ENCODE measurements at places on chromosomes 3 and 15.

GRCh38 chr15:50192926-50193620, 11.1 kb downstream of the SLC27A2 start:
- no peak for DNase-seq

DNA sequence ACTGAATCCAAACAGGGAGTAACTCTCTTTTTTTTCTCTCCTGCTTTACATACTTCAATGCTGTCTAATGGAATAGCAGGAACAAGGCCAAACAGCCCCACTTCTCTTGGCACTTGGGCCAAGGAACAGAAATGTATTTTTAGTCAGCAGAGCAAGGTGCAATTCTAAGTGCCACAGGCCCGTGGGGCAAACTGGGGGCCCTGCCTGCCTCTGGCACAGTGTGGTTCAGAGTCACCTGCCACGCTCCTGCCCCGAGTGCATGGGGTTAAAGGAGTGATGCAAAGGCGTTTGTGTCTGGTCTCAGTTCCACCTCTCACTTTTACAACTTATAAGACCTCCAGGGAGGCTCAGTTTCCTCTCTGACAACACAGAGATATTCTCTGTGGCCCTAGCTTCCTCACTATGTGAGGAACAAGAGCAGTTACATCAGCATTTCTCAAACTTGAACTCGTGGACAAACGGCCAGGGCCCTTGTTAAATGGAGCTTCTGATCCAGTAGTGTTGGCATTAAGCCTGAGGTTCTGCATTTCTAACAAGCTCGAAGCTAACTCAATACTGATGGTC, 51.3 kb downstream of the LRIG1 start:
- no peak for DNase-seq

- no peak for DNase-seq
Observed at GRCh38 chr15:36498401-36498800, 81.0 kb upstream of the CDIN1 start.

DNA sequence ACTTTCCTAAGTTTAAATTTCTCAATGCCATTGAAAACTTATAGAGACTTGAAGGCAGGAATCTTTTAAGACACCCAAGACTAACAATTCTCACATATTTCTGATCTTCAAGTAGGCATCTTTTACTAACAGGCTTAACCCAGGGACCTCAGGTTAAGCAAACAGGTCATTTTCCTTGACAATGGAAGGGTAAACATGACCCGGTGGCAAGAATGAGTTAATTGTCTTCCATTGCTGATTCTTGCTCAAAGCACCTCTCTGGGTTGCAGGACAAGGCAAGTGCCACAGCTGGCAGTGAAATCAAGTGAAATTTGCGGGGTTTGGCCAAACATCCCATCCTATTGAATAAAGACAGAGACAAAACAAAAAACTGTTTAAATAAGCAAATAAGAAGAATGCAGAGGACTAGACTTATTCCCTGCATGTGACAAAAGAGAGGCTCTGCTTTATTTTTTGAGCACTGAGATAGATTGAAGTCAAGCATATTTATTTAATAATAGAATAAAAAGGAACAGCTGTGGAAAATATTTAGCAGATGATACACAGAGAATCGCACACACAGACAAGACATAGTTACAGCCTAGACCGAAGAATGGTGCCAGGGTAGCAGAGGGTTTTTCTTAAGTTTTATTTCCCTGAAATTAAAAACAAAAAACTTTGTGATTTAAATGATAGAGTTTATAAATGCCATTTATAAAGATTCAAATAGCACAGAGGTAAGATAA, 56.0 kb upstream of the MITF start:
- DNase-seq: no peak

DNA sequence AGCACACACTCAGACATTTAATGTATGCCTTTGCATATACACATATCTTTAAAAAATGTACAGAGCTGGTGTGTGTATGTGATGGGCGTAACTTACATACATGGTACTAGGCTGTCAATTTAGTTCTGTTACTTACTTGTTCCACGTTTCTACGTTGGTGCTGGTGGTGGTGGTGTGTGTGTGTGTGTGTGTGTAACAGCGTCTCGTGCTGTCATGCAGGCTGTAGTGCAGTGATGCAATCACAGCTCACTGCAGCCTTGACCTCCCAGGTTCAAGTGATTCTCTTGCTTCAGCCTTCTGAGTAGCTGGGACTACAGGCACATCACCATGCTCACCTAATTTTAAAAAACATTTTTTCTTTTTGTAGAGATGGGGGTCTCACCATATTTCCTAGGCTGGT, 64.2 kb downstream of the ISG20 start:
- DNase-seq: no peak

GRCh38 chr3:73114711-73115110, 53.3 kb downstream of the EBLN2 start:
- no peak for DNase-seq

DNA sequence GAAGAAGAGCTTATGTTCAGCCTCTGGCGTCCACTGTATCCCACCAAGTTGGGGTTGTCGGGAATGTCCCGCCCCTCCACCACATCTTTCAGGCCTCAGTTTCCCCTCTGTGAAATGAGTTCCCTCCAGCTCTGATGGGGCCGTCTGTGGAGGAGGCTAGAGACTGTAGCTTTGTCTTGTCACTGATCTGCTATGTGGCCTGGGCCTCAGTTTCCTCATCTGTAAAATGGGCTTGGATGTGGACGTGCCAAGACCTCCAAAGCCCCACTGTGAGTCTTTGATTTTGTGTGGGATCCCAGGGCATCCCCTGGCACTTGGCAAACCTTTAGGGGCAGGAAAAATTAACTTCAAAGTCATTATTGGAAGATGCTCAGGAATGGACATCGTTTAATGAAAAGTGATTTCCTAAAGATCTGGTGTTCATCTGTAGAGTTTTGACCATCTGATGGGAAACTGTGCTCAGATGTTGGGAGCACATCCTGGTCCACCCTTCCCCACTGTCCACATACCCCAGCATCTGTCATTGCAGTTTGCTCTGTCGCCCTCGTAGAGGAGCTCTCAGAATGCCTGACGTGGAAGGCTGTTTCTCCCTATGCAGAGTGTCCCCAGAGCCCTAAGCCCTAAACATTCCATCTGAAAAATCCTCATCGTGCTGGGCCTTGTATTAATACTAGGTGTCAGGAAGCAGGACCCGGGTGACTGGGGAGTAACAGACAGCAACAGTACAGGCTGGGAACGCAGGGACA, 28.5 kb downstream of the SLC6A6 start:
- DNase-seq: peak; percentile 18

- DNase-seq: no peak
Observed at GRCh38 chr3:111749171-111750170, 109.6 kb upstream of the PHLDB2 start.

DNA sequence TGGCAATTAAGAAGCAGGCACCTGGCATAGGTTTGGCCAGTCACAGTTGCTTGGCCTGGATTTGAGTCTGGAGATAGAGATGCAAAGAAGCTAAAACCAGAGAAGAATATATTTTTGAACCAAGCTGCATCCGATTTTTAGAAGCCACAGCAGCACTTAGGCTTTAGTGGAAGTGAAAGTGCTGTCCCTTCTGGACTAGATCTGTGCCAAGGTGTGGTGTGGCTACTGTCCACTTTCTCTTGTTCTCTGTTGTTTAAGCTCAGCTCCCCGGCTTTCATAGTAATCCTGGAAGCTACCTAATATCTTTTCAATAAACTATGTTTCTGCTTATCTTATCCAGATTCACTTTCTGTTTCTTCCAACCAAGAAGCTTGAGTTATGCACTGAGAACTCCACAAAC, 183.4 kb upstream of the THRB start:
- DNase-seq: no peak

GRCh38 chr3:101567528-101568317, 6.1 kb downstream of the TRMT10C start:
- no peak for DNase-seq

DNA sequence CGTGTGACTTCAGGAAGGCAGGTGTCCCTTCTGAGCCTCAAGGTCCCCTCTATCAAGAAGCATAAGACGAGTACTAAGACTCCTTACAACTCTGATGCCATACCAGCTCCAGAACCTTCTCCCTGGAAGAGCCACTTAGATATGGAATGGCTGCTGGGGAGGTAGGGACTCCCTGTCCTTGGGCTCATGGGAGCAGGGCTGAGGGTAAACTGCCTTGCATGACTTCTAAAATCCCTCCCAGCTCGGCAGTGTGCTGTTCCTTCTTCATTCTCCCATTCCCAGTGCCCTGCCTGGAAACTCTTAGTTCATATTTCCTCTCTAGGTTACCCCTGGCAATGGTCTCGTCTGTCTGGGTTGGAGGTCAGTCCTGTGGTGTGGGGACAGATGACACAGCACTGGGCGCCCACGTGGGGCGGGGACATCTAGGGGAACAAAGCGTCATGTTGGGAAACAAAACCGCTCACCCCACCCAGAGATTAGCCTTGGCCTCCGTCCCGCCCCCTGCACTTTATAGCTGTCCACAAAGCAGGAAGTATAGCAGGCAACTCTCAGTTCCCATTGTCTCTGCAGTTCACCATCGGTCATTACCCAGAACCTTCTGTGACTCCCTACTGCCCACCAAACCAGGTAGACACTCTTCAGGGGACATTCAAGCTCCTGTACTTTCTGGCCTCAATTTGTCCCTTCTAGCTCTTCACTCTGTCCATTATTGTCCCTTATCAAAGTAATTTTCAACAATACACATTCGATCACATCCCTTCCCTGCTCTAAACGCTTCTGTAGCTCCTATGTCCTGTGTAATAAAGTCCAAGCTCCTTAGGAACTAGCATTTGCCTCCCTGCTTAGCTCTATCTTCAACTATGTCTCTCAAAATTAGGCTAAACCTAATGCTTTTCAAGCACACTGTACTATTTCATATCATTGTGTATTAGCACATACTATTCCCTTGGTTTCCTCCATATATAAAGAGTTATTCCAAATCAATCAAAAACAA, 73.8 kb downstream of the IQSEC1 start:
- peak; percentile 98 for DNase-seq

DNA sequence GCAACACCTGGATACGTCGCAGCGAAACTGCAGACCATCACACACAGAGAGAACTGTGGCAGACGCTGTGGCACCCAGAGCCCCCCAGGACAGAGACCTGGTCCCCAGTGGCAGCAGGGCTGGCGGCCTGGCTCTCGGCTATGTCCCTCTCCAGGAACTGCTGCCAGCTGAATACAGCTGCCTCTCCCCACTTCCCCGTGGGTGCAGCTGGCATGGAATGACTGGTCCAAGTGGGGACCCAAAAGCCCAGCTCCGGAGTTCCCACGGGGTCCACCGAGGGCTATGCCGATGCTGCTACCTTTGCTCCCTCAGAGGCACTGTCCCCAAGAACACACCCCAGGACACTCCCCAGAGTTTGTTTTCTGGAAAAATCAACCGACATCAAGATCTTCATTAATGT, 67.8 kb upstream of the GATA2 start:
- DNase-seq: no peak

DNA sequence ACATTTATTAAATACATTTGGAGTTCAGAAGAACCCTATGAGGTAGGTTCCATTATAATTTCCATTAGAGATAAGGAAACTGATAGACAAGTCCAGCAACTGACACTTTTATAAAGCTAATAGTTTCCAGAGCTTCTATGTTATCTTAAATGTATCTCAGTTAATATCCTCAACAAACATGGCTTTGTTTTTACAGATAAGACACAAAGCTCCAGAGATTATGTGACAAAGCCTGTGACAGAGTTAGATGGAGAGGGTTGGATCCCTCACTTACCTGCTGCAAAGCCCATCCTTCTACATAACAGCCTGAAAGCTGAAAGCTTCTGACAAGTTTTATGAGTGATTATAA, 473 bp upstream of the COMMD2 start:
- DNase-seq: no peak

DNA sequence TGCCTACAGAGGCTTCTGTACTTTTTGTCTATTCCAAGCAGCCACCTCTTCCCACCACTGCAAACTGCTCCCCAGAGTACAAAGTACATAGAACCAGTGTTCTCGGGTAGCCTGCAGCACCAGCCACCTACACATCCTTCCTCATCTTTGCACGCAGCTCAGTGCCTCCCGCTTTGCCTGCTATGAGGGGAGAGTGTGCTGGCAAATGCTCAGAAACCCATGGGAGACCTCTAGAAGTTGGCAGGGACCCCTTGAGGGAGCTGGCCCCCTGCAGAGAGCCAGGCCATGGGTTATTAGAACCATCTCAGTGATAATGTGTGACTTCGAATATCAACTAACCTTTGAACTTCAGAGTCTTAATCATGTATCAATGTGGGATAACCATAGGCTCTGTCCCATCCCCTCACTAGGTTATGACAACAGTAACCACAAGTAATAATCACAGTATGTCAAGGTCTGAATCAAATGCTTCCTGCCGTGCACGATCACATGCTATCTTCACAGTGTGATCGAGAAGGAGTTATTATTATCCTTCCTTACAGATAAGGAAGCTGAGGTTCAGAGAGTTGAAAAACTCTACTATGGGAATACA, 22.8 kb upstream of the SMAD3 start:
- no peak for DNase-seq

DNA sequence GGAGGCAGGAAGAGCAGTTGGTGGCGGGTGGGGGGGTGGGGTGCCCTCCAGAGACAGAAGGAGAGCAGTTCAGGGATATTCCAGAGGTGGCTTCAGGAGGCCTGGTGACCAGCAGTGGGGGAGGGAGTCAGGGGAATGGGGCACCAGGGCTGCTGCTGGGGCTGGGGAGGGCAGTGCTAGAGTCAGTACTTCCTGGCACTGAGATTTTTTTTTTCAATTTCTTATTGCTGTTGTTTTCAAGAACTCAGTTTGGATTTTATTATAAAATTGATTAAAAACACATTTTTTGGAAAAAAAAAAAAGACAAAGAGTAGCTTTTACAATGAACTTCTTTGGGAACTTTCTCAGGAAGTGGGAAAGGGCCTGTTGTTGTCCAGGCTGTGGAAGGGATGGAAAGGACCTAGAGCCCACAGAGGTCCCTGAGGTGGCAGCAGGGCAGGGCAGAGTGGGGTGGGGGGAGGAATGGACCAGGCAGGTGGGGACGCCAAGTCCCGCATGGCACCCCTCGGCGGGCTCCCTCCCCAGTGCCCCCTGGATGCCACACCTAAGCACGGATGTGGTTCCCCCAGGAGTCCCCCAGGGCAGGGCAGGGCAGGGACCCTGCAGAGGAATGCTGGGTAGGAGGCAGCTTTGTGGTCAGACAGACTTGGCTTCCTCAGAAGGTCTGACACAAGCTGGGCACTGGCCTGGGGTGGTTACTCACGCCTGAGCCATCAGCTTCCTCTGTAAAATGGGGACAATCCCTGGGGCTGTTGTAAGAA, 8.5 kb upstream of the ANPEP start:
- peak; percentile 92 for DNase-seq

- no peak for DNase-seq
Observed at GRCh38 chr3:32334675-32335074, 57.0 kb upstream of the CMTM7 start.

GRCh38 chr15:58510715-58511598, 79.2 kb downstream of the LIPC start:
- DNase-seq: no peak

All from CD14-positive monocyte (primary cell).